Stimulated activated CD8-positive, alpha-beta memory T cell treated with anti-CD3 and anti-CD28 coated beads, Interleukin-4, amount 100 ng/mL, for 1 hour (primary cell): ENCODE measurements at places on chromosomes 1 and 21.

- DNase-seq, result no peak
Observed at GRCh38 chr1:52237430-52237829, 95.5 kb downstream of the ZFYVE9 start.

DNA sequence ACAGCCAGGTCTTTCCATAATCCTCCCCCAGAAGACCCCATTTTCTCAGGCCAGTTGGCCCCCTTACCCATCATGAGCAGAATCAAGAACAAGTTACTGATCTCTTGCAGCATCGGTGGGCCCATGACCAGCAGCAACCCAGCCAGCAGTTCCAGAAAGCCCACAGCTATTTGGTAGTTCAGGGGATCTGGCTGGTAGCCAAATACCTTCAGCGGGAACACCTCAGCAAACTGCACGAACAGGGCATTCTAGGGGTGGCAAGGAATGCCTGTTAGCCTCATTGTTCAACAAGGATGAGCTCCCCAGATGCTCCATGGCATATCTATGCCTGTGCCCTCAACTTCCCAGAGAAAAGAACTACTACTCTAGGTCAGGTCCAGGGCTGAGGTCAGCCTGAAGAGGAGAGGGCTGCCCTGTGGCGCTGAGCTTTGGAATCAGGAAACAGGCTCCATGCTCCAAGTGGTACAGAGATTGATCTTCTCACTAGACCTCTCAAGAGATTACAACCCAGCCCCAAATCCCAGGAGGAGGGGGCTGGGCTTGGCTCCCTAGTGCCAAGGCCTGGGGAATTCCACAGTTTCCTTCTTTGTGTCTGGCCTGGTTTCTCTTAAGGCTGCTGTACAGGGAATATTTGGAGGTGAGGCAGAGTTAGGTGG, 1.3 kb downstream of the TMEM35B start:
- no peak for DNase-seq

GRCh38 chr1:33984906-33985565, 121.2 kb downstream of the HMGB4 start:
- no peak for DNase-seq

DNA sequence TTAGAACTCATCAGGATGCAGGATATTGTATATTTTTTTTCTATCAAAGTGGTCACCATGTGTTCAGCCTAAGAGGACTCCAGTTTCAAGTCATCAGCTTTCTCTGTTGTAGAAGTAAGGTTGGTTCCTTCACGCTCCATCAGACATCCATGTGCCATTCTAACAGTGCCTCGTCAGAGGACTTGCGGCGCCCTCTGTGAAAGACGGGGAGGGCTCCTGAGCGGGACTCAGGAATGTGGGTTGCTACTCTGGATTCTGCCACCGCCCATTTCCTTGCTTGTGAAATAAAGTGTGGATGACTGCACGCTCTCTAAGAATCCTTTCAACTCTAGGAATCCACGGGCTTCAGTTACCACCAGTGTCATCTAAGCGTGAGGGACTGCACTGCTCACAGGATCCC, 593.5 kb downstream of the KIF26B start:
- no peak for DNase-seq

GRCh38 chr1:219123036-219123435, 50.6 kb upstream of the LYPLAL1 start:
- no peak for DNase-seq

GRCh38 chr1:107930292-107930691, 34.7 kb downstream of the VAV3 start:
- DNase-seq, result no peak

DNA sequence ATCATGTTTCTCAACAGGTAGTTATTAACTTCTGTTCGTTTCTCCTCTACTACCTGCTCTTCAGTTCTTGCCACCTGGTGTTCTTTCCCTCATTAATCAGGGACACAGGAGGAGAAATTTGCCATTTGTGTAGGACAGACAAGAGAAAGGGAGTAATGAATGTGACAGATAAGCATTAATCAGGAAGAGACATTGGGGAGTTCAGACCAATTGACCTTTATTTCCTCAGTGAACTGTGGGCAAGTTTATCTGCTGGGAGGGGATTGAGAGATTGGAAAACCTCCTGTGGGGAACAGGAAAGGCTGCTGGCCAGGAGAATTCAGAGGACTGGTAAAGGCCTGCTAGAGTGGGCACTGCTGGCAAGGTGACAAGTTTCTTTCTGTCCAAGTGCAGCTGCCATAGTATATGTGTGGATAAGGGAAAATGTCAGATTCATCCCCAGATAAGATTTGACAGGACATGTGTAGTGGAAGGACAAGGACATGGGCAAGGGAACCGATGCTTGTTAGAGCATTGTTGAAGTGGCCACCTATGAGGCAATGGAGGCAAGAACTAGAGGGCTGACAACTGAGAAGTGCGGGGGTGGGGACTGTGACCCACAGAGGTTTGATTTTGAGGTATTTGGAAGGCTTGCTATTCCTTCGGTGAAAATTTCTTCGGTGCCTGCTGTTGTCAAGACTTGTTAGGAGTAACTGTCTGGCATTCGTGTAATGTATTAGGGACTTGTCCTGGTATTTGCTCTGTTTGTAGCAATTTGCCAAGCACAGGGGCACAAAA, 12.6 kb downstream of the SZT2 start:
- no peak for DNase-seq

DNA sequence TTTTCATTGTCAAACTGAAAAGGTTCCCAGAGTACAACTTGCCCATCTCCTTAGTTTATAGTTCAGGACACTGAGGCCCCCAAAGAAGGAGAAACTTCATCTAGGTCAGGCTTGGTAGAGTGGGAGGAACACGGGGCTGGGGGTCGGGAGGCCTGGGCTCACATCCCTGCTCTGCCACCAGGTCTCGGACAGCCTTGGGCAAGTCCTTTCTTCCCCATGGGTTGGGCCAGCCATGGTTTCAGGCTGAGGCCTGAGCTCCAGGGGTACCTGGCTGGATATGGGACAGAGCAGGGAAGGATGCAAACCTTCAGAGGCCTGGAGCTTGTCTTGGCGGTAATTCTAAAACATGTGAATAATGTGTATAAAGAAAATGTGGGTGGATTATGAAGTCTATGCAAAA, 17.0 kb downstream of the FOXO6 start:
- no peak for DNase-seq

DNA sequence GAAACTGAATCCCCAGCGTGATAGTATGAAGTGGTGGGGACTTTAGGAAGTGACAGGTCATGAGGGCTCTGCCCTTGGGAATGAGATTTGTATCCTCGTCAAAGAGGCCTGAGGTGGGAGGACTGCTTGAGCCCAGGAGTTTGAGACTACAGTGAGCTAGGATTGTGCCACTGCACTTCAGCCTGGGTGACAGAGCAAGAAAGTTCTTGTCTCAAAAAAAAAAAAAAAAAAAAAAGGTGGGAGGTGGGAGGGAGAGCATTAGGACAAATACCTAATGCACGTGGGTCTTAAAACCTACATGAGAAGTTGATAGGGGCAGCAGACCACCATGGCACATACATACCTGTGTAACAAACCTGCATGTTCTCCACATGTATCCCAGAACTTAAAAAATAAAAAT, 24.0 kb upstream of the RERE start:
- no peak for DNase-seq

GRCh38 chr1:231507476-231508355, 20.8 kb upstream of the TSNAX start:
- DNase-seq, result no peak

DNA sequence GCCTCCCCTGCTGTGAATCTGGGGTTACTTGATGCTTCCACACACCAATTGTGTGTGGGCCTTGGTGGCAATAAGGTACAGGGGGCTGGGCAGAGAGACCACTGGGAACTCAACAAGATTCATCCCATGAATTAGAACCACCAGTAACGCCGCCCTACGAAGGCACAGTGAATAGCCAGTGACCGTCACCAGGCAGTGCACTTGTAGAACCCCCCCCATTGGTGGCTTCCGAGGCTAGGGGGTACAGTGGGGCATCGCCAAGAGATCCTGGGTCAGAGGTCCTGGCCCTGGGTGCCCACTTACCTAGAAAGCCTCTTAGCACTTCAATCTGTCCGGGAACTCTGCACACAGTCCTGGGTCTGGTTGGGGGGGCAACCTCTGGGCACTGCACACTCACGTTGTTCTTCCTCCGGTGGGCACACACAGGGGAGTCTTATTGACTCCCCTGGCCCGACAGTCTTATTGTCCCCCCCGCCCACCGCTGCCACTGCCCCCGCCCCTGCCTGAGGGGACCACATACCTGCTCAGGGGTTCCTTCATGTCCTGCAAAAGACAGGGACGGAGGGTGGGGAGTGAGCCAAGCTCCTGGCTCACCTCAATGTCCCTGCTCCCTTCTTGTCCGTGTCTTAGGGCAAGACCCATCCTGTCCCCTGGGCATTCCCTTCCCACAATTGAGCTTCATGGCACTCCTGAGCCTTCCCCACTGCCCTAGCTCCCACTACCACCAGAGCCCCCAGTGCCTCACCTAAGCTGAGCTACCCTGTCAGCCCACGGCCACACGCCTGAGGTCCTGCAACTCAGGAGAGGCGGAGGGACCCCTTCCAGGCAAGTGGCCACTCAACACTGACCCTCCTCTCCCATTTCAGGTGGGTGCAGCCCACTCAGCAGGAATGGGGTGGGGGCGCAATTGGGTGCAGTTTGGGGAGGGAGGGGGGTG, 2.5 kb upstream of the TRIM11 start:
- no peak for DNase-seq

- no peak for DNase-seq
Observed at GRCh38 chr1:100232156-100232555, 17.5 kb downstream of the DBT start.

DNA sequence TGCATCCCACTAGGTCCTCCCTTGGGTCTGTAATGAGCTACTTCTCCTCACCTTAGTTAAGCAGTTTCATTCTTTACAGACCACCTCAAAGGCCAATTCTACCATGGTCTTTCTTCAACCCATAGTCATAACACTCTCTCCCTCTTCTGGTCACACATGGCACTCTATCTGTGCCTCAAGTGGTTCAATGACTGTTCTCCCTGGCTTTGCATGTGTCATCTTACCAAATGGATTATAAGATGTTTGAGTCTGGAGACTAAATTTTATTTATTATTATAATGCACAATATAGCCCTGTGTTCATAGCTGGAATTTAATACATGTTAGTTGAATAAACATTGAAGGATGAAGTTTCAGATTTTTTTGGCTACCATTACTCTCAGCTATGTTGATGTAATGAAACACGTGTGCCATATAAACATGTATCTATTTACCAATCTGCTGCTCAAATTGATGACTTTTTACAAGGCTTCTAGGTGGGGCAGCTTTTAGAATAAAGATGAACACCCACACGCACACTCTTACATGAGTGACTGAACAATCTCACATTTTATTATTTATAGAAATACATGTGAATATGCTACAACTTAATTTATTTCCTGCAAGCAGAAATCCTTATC, 102.1 kb downstream of the RUNX1 start:
- no peak for DNase-seq

DNA sequence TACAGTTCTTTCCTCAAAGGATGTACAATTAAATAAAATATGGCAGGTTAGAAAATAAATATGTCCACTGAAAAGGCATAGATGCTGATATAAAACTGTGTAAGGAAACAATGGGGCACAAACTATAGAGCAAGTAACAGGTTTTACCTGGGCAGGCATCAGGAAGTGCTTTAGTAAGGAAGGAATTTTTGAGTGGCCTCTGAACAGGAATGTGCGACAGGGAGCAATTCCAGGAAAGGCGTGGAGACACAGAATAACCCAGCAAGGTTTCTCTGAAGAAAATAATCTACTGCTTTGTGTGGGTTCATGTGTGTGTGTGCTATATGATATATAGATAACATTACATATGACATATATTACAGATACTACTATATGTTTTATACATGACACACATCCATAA, 128.4 kb downstream of the RGS21 start:
- DNase-seq, result no peak

- DNase-seq, result no peak
Observed at GRCh38 chr1:209455145-209455544, 128.4 kb upstream of the CAMK1G start.

DNA sequence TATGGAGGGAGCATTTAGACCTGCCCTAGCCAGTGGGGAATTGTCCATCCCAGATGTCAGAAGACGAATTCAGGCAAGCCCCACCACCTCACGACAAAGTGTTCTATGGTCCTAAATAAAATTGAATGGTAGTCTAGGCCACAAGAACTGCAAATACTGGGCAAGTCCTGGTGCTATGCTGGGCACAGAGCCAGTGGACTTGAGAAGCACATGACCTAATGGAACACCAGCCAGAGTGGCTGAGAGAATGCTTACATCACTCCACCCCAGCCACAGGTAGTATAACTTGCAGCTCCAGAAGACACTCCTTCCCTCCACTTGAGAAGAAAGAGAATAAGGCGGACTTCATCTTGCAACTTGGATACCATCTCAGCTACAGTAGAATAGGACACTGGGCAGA, 567.3 kb upstream of the CXADR start:
- no peak for DNase-seq

DNA sequence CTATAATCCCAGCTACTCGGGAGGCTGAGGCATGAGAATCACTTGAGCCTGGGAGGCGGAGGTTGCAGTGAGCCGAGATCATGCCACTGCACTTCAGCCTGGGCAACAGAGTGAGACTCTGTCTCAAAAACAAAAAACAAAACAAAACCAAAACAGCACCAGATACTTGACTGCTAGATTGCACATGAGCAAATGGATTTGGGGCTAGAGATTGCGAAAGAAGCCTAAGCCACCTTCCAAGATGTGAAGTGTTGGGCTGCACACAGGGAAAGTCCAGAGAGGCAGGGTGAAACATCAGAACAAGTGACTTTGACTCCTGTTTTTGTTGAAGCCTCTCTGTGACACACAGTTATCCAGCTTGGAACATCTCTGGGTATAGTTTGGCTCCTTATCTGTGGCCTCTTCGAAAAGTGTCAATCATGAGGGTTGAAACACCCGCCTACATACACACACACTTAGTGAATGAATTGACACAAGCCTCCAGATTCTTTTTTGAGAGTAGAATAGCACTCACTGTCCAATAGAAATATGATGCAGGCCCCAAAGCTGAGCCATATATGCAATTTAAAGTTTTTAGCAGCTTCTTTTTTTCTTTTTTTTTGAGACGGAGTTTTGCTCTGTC, 34.2 kb upstream of the GPR137B start:
- DNase-seq, result no peak

DNA sequence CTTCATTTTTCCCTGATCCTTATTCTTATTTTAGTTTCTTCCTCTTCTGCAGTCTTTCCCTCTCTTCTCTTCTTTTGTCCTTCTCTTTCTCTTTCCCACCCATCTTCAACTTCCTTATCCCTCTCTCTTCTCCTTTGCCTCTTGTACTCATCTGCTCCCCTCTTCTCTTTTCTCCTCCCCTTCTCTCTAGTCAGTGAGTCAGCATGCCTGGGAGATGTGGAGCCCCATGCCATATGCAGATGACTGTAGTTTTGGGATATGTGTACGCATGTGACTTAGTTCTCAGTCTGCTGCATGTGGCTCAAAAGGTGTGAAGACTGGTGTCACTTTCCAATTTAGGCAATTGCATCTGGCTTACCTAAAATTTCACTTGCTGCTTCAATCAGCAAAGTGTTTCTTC, 10.4 kb downstream of the DNAJC6 start:
- DNase-seq, result no peak
